ENCODE measurements at places on chromosomes 16 and 17.

DNA sequence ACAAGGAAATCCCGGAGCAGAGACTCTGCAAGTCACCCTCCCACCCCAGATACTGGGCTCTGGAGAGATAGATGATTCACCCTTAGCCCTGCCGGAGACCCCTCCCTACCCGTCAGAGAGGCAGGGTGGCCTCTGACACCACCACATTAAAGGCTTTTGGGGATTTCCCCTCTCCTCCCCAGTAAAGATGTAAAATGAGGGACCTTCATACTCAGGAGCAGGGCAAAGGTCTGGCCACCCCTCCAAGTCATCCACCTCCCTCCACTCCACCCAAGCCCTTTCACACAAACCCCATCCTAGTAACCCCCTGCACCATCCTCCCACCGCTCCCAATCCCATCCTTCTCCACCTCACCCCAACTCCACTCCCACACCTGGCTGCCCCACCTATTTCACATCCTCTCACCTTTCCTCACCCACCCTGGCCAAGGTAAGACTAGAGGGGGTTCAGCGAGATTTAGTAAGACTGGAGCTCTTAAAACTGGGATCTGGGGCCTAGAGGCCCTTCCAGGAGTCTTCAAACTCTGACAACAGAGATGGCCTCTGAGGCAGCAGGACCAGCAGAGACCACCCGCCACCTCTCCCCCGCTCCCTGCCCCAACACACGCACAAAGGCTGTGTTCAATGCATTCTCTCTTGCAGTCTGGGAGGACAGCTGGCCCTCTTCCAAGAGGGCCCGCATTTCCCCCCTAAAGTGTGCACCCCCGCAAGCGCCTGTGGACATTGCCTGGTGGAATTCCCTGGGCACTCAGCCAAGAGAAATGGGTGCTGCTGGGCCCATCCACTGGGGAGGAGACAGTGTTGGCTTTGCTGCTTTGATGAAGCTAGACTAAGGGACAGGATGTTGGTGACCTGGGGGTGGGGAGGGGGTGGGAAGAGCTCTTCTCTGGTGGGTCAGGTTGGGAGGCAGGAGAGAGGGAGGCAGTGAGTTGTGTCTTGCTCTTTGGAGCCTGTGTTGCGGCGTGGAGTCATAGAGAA is 1.1 kb downstream of the ABAT start:
- DNase-seq: peak; percentile 61

- no peak for DNase-seq
These were observed 59.4 kb downstream of the NUP93 start for GRCh38 chr16:56789360-56789759.

DNA sequence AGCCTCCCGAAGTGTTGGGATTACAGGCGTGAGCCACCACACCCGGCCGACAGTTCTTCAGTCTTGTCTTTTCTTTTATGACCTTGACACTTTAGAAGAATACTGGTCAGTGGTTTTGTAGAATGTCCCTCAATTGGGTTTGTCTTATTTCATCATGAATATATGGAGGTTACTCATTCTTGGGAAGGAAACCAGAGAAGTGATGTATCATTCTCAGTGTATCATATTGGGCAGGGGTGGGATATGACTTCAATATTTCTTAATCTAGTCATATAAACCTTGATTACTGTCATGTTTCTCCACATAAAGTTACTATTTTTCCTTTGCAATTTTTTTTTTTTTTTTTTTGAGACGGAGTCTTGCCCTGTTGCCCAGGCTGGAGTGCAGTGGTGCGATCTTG is 36.9 kb downstream of the SNTB2 start:
- DNase-seq: no peak

DNA sequence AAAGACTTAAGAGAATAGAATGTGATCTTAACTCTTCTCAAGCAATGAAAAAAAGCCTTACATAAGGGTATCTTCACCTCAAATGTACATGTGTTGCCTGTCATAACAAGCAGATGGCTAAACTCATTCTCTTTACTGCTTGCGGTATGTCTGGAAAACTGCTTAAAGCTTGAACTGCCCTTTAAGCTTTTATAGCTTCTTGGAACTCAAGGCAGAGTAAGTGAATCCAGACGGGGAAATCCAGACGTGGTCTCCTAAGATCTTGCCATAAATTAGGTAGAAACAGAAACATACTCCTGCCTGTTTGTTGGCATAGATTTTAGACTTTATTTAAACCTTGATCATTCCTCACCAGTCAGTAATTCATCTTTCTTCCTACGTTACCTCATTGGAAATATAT is 19.6 kb downstream of the CLUAP1 start:
- DNase-seq: no peak

DNA sequence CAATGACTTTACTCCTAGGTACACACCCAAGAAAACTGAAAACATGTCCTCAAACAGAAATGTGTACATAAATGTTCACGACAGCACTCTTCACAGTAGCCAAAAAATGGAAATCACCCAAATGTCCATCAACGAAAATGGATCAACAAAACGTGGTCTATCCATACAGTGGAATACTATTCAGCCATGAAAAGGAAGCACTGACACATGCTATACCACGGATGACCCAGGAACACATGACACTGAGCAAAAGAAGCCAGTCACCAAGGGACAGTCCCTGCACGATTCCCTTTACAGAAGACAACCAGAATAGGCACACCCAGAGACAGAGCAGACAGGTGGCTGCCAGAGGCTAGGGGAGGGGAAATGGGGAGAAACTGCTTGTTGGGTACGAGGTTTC is 11.3 kb downstream of the ZNF500 start:
- DNase-seq: no peak

DNA sequence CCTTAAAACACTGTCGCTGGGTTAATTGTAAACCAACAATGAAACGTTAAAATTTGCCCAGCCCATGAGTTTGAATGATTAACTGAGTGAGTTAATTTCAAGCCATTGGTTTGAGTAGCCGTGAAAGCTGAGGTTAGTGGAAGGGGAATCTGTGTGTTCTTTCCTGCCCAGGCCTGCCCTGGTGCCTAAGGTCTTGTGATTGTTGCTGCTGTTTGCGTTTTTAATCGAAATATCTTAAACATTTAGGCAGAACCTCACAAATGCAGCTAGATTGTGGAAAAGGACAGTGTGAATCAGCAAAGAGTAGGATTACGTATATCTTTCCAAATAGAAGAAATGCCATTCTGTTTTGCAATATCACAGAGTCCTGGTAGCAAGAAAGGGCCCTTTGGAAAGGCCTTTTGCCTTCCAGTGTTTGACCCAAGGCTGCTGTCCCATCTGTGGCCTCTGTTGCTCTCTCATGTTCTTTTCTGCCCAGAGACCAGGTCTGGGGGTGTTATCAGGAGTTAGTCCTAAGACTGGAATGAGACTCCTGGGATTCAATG is 113.8 kb downstream of the MSI2 start:
- no peak for DNase-seq

- no peak for DNase-seq
These were observed 94.0 kb downstream of the CACNG1 start for GRCh38 chr17:67138392-67138791.

- DNase-seq: no peak
These were observed 93.2 kb downstream of the LITAF start for GRCh38 chr16:11493531-11493929.

DNA sequence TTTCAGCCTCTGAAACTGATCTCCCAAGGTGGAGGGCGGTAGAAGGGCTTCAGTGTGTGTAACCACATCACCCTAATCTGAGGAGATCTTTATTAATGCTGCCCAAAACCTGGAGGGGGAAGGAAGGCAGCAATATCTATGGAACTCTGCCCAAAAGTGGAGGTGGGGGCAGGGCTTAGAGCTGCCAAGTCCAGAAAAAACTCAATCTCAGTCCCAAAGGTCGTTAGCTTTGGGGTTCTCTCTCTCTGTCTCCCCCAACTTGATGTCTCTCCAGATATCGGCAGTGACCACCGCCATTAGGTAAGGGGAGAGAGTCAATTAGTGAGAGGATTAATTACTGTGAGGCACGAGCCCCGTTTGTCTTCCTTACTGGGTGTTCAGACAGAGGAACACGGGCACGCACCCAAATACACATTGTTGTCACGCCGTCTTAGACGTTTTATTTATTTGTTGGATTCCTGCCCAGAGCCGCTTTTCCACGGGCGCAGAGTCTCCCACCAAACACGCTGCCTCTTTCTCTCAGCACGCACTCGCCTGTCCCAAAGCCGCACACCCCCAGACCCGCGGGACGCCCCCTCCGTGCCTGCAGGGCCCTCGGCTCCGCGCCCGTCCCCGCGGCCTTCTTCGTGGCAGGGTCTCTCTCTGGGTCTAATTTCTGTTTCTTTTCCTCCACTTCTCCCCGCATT is 5.4 kb upstream of the LHX1 start:
- no peak for DNase-seq

DNA sequence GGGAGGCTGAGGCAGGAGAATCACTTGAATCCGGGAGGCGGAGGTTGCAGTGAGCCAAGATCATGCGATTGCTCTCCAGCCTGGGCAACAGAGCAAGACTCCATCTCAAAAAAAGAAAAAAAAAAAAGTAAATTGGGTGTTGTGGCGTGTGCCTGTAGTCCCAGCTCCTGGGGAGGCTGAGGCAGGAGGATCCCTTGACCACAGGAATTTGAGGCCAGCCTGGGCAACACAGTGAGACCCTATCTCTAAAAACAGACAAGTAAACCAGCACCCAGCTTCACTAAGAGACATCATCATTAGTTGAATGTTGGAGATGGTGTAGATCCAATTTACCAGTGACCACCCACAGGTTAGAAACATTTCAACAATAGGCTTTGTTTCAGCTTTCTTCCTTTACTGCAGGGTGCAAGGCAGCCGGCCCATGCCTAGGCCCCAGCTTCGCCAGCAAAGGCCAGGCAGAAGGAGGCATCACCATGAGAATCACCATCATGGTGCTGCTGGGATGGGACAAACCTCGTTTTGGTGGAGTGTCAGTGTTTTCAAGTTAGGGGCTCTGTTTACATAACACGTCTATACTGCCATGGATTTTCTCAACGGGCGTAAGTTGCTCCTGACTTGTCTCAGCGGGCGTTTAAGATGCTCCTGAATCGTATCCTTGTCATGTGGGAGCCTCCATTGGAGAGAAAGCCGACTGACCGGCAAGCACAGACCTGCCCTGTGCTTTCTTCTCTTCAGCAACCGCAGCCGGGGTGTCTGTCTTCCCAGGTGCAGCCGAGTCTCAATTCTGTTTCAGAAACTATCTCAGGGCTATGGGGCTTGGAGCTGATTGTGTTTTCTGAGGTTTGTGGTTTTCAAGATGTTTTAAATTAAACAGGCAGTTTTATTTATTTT is 7.3 kb downstream of the TCF25 start:
- DNase-seq: no peak

GRCh38 chr16:79632289-79632688 is 31.8 kb upstream of the MAF start:
- DNase-seq: no peak

- peak; percentile 39 for DNase-seq
These were observed 31.7 kb downstream of the SOCS1 start for GRCh38 chr16:11224096-11224893.

DNA sequence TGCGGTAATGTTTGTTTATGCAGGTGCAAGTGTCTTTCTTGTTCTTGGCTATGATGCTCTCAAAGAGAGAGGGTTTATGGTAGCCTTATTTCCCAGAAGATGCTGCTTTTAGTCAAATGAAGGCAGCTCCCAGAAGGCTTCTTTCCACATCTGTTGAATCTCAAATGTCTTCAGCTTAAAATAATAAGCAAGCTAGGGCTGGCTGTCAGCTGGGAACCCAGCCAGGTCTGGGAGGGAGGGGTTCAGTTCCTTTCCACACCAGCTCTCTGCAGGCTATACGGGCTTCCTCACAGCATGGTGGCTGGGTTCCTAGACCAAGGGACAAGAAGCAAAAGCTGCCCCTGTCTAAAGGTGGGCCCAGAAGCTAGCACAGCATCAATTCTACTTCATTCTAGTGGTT is 47.4 kb upstream of the ATF7IP2 start:
- DNase-seq: no peak

All from activated CD8-positive, alpha-beta memory T cell treated with anti-CD3 and anti-CD28 coated beads, Interleukin-2, amount 50 U/mL, for 4 hours (primary cell).